ENCODE measurements at places on chromosomes 12 and 14.

- DNase-seq, result peak; percentile 6
Measured at GRCh38 chr14:29955087-29955486, 27.4 kb upstream of the PRKD1 start.

DNA sequence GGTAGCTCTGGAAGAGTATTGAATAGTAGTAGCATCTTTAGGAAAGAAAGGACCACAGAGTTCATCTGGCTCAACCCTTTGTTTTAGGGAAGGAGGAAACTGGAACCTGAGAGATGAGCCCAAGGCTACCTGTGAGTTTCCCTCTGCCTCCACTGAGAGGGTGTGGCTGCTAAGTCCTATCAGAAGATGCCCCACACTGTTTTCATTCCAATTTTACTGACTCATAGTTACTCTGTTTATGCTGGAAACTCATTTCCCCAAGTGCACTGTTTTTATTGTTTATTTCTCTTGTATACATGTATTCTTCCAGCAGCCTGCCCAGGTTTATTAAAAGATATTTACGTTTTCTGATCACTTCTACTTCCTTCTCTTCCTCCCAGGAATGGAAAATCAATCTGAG lies 127.4 kb upstream of the ARHGAP5 start:
- peak; percentile 63 for DNase-seq

DNA sequence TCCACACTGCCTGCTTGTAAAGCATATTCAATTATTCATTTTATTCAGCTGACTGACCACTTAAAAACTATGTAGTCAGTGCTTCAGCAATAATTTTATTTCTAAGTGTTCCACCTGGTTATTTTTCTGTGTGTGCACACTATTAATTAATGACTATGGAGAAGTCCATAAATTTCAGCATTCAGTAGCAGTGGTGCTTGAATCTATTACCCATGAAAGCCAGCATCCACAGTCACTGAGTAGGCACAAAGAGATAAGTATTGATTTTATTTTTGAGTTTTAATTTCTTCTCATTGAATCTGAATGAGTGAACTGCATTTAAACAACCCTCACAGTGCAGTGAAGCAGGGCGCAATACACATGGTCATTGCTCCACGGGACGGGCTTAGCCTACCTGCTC lies 643.1 kb downstream of the GALC start:
- no peak for DNase-seq

- no peak for DNase-seq
Measured at GRCh38 chr14:62667421-62667914, 377.8 kb downstream of the KCNH5 start.

GRCh38 chr12:93708952-93709351 lies 31.8 kb downstream of the CRADD start:
- no peak for DNase-seq

GRCh38 chr12:132068250-132068649 lies 75.9 kb downstream of the DDX51 start:
- no peak for DNase-seq

GRCh38 chr14:32720927-32721326 lies 217.8 kb upstream of the NPAS3 start:
- DNase-seq, result no peak

- DNase-seq, result peak; percentile 7
Measured at GRCh38 chr12:94851396-94852028, 152.0 kb downstream of the NDUFA12 start.

DNA sequence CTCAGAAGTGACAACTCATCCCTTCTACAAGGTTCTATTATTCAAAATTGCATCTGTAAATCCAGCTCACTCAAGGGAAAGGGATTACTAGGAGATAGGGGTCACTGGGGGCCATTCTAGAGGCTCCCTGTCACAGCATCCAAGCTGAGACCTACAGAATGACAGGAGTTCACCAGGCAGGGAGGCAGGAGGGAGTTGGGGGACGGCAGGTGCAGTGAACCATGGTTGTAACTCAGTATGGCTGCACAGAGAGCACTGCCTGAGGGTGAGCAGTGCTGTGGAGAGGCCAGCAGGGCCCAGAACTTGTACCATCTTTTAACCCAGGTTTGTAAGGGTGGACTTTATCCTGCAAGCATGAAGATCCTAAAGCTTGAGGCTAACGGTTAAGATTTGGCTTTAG lies 37.9 kb upstream of the SINHCAF start:
- no peak for DNase-seq

DNA sequence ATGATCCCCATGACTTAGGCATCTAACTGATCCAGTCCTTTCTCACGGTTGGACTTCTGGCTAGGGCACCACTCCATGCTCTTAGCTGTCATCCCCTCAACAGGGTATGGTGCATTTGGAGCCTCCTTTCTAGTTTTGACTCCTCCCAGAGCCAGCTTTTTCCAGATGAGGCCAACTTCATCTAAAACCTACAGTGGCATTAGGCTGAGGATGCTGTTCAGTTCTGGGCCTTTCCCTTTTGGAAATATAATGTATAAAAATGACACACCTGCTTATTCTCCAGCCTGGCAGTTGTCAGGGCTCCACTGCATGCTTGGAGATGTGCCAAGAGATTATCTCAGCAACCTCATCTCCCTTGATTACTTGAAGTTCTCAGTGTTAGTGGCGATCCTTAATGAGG lies 239.7 kb downstream of the EMP1 start:
- no peak for DNase-seq

DNA sequence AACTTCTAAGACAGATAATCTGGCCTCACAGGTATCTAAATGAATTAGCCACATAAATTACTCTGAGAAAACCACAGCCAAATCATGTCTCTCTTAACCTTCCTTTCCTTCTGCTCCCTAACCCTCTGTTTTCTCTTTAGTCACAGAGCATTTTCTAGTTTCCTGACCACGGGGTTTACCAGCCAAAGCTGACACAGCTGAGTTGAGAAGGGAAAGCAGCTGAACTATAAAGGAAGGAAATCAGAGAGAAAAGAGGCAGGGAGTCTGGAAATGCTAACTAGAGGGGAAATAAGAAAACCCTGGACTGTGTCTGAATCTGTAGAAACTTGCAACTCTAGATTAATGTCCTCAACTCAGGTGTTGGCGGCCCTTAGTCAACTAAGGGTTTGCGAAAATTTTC lies 24.4 kb downstream of the ANKS1B start:
- DNase-seq, result peak; percentile 19

DNA sequence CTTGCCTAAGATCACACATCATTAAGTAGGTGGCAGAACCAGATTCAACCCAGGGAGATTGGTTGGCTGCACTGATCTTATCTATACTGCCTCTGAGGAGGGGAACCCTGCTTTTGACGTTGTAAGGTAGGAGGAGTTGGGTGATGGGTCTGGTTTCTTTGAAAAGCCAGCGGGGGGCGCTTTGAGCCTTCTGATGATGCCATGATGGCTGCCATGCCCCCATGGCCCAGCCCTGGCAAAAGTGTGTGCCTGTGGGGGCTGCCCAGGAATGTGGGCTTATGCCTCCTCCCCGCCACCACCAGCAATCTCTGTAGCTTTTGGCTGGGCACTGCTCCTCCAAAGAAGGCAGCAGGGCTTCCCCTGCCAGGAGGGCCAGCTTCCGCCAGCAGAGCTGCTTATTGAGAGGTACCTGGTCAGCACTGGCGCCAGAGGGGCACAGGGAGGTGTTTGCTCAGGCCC lies 224.3 kb downstream of the SLC41A2 start:
- DNase-seq, result no peak

DNA sequence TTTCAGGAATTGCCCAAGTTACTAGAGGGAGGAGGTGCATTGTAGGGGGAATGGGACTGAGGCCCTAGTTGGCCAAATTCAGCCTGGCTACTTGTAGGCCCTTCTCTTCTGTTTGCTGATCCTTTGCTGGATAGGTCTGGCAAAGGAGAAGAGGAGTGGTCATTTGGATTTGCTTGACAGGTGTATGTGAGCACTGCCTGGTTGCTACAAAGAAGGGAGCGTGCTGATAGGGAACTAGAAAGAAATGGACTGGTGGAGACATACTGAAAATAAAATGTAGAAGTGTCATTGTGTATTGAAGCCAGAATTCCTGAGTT lies 3.6 kb downstream of the PSMA6 start:
- no peak for DNase-seq

GRCh38 chr14:103699901-103700752 lies 15.1 kb downstream of the XRCC3 start:
- DNase-seq, result no peak

DNA sequence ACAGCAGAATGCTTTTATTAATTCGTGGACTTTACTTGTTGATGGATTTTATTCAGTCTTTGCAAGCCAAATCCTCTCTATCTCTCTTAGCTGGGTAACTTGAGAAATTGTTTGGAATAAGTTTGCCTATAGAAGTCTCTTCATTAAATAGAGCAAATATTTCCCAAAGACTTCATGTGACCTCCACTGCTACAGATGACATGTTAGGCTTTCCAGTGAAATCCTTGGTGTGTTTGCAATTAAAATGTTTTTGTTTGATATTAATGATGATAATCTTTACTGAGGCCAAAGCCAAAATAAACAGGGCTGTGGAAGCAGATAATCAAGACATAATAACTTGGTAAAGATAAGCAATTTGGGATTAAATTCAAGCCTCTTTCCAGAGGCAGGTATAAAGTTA lies 4.4 kb downstream of the MYF6 start:
- DNase-seq, result no peak

GRCh38 chr14:60151715-60152114 lies 13.5 kb downstream of the DHRS7 start:
- DNase-seq, result peak; percentile 72

DNA sequence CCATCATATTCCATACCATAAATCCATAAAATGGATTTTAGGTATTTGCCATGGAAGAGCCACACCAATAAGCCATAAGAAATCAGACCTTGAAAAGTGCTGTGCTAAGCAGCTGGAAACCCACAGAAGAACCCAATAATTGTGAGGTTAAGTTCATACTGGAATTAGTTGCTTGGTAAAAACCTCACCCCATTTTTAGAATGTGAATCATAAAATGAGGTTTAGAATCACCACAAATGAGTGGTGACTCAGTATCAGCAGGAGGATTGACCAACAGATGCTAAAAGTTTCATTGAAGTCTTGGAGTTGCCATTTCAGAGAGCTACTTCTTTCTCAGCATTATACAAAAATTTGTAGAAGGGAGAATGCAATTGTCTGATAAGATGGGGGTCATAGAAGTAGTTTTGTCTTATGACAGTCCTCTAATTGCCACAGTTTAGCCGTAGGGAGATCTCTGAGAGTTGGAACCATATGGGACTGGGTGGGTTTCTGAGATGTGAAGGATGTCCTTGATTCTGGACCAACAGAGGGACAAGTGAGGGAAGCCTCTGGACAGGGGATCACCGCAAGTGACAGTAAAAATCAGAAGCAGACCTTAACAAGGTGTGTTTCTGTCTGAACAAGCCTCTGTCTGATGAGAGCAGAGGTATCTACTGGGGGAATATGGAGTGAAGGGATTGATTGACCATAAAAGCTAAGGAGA lies 1.4 kb upstream of the STON2 start:
- DNase-seq, result peak; percentile 100

- no peak for DNase-seq
Measured at GRCh38 chr12:112973818-112974231, 4.5 kb upstream of the OAS2 start.

- DNase-seq, result no peak
Measured at GRCh38 chr14:84090837-84091236, 1439.1 kb upstream of the FLRT2 start.

- DNase-seq, result no peak
Measured at GRCh38 chr12:24153079-24153478, 203.6 kb upstream of the SOX5 start.

- DNase-seq, result no peak
Measured at GRCh38 chr14:103061482-103061976, 4.2 kb upstream of the CDC42BPB start.

GRCh38 chr14:65260786-65261185 lies 151.7 kb upstream of the FUT8 start:
- no peak for DNase-seq

DNA sequence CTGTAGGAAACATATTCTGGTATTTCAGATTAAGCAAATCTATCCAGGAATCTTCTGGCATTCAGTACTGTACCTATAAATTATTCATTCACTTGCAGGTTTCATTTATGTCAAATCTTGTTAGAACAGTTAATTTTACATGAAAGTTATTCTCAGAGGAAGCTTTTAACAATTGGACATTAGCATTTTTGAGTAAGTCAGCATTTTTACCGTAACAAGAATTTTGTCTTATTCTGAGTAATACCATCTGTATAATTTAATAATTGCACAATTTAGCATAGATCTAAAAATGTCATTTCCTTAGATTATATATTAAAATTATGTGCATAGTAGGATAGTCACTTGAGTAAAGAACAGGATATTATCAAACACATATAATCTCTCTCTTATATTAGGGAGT lies 764.8 kb upstream of the LRFN5 start:
- no peak for DNase-seq
